ENCODE measurements at places on chromosomes 7 and 10. TPM values are rescaled to one million over a fixed set of nuclear protein-coding genes. Genes with fewer than 3 reads are reported as not detected.

GRCh38 chr10:79930751-79931150 lies 18.2 kb downstream of the SFTPD start:
- DNase-seq, result no peak

GRCh38 chr7:13069841-13070240 lies 382.4 kb downstream of the ARL4A start:
- DNase-seq, result no peak

DNA sequence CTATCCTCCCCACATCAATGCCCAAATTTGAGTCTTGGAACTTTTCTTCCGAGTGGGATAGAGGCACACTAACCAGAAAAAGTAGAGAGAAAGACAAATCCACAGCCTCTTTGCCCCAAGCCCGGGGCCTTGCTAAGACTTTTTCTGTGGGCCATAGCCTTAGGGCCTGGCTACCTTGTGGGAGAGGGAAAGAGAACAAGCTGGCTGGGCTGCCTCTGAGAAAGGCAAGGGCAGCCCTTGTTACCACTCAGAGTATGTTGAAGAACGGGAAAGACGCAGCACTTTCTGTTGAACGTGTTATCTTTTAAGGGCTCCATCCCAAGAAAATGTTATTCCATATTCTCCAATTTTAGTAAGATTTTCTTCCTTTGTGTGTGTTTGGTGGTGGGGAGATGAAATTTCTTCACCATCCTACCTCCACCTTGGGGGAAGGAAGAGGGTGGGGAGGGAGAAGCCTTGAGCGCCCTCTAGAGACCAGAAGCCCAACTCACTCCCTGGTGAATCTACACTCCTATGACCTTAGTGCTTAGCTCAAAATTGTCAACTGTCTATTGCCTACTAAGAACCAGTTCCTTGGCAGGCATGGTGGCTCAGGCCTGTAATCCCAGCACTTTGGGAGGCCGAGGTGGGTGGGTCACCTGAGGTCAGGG lies 3.9 kb upstream of the NRF1 start:
- DNase-seq, result peak; percentile 46

Gene NRCAM
- total RNA-seq, result not detected

Gene LRIT1
- total RNA-seq, result not detected

- no peak for DNase-seq
Measured at GRCh38 chr10:49404321-49404878, 8.5 kb upstream of the DRGX start.

- no peak for DNase-seq
Measured at GRCh38 chr10:80356563-80356988, at the start of the genes DYDC1 and DYDC2. Gene DYDC1, minus strand, starts transcription at chr10:80356755. Its CDS starts 4,154 bp downstream, at chr10:80352601. Gene DYDC2, plus strand, starts transcription at chr10:80356781. Its CDS starts 5,663 bp downstream, at chr10:80362444.
